Suprapubic skin (tissue), 4 donors: ENCODE measurements at places on chromosomes 12 and 14. TPM values are rescaled to one million over a fixed set of nuclear protein-coding genes. Genes with fewer than 3 reads are reported as not detected.

GRCh38 chr12:120677765-120678473 is 9.0 kb upstream of the MLEC start:
- H3K27me3 ChIP-seq, result no peaks in the 10 kb centered on the region
- H3K36me3 ChIP-seq, result no peaks in the 10 kb centered on the region
- peak overlapping the region; percentile 40 for H3K27ac ChIP-seq
- peaks cover 10% of the 10 kb centered on the region for H3K4me1 ChIP-seq

- H3K4me1 ChIP-seq, result no peaks in the 10 kb centered on the region
- no peak for DNase-seq
- no peak overlapping the region for H3K27ac ChIP-seq
Observed at GRCh38 chr12:117933545-117933944, 35.2 kb downstream of the KSR2 start.

GRCh38 chr12:19988948-19989347 is 379.4 kb upstream of the PDE3A start:
- no peak overlapping the region for H3K27ac ChIP-seq
- DNase-seq, result no peak
- H3K36me3 ChIP-seq, result no peaks in the 10 kb centered on the region
- no peaks in the 10 kb centered on the region for H3K4me1 ChIP-seq
- H3K27me3 ChIP-seq, result no peaks in the 10 kb centered on the region
- no peak overlapping the region for H3K4me3 ChIP-seq

DNA sequence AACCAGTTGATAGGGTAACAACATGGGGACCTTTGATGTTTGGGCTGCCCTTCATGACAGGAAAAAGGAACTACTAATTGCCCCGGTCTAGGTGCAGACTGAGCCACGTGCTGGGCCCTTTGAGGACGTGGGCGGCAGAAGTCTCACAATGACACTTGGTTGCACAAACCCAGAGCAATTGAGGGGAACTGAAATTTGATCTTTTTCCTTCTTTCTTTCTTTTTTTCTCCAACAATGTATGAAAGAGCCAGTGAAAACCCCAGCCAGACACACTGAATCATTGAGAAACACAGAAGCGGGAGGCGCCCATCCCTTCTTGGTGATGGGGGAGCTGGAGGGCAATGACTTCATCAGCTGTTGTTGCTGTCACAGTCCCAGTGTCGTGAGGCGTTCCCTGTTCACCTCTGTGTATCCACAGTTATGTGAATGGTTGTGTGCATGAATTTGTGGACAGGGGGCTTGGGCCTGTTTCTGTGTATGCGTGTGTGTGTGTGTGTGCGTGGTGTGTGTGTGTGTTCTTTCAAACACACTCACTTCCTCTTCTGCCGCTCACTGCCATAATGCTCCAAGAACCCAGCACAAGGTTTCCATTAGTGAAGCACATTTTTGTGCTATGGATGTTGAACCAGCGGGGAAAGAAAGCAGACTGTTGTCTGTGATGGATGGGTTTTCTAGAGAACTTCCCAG is 137.5 kb upstream of the CCND2 start:
- H3K4me3 ChIP-seq, result no peak overlapping the region
- H3K36me3 ChIP-seq, result no peaks in the 10 kb centered on the region
- H3K4me1 ChIP-seq, result no peaks in the 10 kb centered on the region
- DNase-seq, result peak; percentile 67

DNA sequence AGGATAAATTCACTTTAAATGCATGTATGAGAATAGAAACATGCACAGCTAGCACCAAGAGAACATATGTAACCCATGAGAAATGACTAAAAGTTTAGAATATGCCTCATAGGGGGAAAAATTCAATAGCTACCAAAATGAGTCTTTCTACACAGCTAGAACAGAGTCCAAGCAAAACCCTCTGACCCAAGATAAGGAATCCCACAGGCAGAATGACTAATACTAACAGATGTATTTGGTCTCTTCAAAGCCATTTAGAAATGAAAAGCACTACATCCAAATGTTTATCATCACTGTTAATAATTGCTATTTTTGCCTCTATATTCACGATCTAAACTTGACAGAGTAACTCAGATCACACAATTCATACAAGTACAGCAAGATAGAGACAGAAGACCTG is 44.0 kb downstream of the KICS2 start:
- no peak overlapping the region for H3K27ac ChIP-seq
- H3K4me3 ChIP-seq, result no peak overlapping the region
- H3K4me1 ChIP-seq, result peaks cover 18% of the 10 kb centered on the region
- no peaks in the 10 kb centered on the region for H3K36me3 ChIP-seq

DNA sequence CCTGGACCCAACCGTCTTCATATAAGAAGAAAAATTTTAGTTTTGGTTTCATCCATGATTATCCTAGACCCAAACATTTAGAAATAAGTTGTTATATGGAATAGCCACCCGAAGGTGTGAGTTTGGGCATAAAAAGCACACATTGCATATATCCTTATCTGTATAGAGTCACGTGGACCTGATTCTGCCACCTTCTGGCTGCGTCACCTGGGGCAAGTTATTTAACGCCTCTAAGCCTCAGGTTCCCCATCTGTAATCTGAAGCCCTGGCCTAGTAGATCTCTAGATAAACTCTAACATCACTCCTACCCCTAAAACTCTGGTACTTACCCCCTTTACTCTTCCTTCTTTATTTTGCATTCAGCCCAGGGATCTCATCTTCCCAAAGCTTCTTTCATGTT is 14.3 kb upstream of the KRT5 start:
- H3K36me3 ChIP-seq, result no peaks in the 10 kb centered on the region
- H3K4me3 ChIP-seq, result no peak overlapping the region
- H3K4me1 ChIP-seq, result peaks cover 7% of the 10 kb centered on the region
- no peak overlapping the region for H3K27ac ChIP-seq
- DNase-seq, result no peak

DNA sequence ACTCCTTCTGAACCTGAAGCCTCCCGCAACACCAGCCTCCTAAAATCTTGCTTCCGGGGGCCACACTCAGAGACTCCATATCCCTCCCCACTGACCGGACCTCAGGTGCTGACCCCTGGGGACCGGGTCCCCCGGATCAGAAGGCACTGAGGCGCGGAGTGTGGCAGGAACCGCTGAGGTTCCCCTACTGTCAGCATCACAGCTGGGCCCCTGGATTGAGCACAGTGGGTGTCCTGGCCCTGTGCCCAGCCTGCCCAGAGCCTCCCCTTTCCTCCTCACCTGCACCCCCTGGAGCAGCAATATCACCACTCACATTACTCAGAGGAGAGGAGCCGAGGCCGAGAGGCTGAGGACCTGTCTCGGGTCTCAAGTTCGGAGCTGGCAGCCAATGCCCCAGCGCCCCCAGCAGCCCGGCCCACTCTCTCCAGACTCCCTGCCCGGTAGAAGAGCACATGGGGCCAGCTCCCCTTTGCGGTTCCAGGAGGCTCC is 101.2 kb upstream of the EIF5 start:
- no peak for DNase-seq
- no peak overlapping the region for H3K4me3 ChIP-seq
- H3K27me3 ChIP-seq, result no peaks in the 10 kb centered on the region
- H3K27ac ChIP-seq, result no peak overlapping the region

GRCh38 chr12:113201187-113202177 is 16.0 kb downstream of the RITA1 start:
- no peak overlapping the region for H3K4me3 ChIP-seq
- H3K27ac ChIP-seq, result no peak overlapping the region
- no peaks in the 10 kb centered on the region for H3K36me3 ChIP-seq
- no peaks in the 10 kb centered on the region for H3K27me3 ChIP-seq

- H3K36me3 ChIP-seq, result no peaks in the 10 kb centered on the region
- H3K4me1 ChIP-seq, result no peaks in the 10 kb centered on the region
- no peak for DNase-seq
- H3K4me3 ChIP-seq, result no peak overlapping the region
- no peaks in the 10 kb centered on the region for H3K27me3 ChIP-seq
Observed at GRCh38 chr14:55789406-55789805, 209.4 kb downstream of the KTN1 start.

DNA sequence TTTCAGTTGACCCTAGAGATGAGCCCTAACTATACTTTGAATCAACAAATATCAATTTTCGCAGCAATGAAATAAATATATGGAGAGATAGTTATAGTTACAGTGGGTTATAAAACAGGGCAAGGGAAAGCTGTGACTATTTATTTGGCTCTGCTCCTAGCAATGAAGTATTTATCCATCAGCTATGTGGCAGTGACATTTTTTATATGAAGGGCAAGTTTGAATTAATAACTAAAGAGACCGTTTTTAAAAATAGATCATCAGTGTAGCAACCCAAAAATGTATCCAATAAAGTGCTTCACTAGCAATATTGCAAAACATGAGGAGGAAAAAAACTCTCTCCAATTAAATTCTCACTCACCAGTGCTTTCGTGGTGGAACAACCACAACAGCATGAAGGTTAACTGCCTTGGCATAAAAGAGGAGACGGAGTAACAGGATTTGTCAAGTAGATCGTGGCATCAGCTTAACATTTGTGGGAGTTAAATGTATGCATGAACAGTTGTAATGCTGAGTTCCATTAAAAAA is 58.1 kb upstream of the NUDT4 start:
- H3K4me1 ChIP-seq, result peaks cover 6% of the 10 kb centered on the region
- DNase-seq, result no peak
- no peak overlapping the region for H3K27ac ChIP-seq
- no peaks in the 10 kb centered on the region for H3K27me3 ChIP-seq

GRCh38 chr14:35883677-35884293 is 57.6 kb downstream of the BRMS1L start:
- no peaks in the 10 kb centered on the region for H3K36me3 ChIP-seq
- no peak overlapping the region for H3K4me3 ChIP-seq
- DNase-seq, result no peak
- H3K4me1 ChIP-seq, result peaks cover 6% of the 10 kb centered on the region
- no peaks in the 10 kb centered on the region for H3K27me3 ChIP-seq

GRCh38 chr14:59677771-59678231 is 101.2 kb upstream of the CCDC175 start:
- no peaks in the 10 kb centered on the region for H3K27me3 ChIP-seq
- no peaks in the 10 kb centered on the region for H3K4me1 ChIP-seq
- H3K36me3 ChIP-seq, result no peaks in the 10 kb centered on the region
- no peak overlapping the region for H3K27ac ChIP-seq
- DNase-seq, result no peak

DNA sequence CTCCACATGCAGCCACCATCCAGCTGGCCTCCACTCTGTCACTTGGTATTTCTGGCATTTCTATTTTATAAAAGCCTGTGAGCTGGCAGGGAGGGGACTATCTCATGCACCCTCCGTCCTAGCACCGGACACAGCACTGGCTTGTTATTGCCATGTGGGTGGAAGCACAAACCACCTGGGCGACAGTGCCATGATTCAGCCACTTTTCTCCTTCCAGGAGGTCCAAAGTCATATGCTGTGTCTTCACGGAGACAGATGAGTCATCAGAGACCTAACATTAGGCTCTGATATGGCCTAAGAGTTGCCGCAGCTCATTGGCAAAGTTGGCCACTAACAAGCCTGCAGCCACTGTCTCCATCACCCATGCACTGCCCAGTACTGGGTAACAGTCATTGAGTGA is 1123.0 kb downstream of the VRK1 start:
- no peak for DNase-seq
- H3K4me3 ChIP-seq, result no peak overlapping the region
- H3K27ac ChIP-seq, result no peak overlapping the region

DNA sequence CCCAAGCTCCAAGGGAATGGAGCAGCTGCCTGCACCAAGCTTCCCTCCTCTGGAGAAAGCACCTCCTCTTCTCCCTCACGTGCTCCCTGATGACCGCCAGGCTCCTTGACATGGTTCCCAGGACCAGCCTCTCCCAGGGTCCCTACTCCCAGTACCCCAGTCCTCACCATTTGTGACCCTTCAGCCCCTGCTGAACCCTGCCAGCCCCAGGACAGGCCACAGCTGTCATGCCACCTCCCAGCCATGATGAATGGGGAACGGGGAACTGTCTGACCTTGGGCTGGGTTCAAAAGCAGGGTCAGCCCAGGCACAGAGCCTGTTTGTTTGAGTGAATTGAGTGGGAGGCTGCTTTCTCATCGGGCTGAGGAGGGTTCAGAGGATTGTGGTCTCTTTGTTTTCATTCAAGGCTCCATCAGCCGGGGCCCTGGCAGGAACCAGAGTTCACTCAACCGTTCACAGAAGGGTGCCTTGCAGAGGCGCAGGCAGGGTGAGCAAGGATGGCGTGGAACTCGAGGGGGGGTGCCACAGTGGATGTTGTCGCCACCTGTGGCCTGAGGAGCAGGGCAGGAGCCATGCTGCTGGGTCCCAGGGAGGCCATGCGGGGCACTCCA is 344.5 kb upstream of the SFSWAP start:
- no peaks in the 10 kb centered on the region for H3K4me1 ChIP-seq
- H3K27me3 ChIP-seq, result peaks cover 19% of the 10 kb centered on the region
- no peak overlapping the region for H3K4me3 ChIP-seq

DNA sequence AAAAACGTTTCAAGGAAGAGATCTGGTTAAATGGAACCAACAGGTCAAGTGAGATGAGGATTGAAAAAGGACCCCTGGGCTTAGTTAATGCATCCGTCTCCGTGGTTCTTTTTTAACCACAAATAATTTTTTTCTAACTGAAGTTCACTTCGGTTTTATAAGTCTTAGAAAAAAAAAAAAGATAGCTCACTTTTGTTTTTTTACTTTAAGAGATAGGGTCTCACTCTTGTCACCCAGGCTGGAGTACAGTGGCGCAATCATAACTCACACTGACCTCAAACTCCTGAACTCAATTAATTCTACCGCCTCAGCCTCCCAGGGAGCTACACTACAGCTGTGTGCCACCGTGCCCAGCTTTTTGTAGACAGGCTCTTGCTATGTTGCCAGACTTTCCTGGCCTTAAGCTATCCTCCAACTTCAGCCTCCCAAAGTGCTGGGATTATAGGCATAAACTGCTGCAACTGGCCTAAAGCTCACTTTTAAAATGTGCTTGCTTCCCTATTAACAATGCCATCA is 11.8 kb downstream of the HNRNPC start:
- no peaks in the 10 kb centered on the region for H3K27me3 ChIP-seq
- no peak overlapping the region for H3K27ac ChIP-seq
- H3K4me3 ChIP-seq, result no peak overlapping the region

GRCh38 chr14:80200093-80200492 is 11.2 kb downstream of the DIO2 start:
- H3K4me3 ChIP-seq, result no peak overlapping the region
- no peaks in the 10 kb centered on the region for H3K27me3 ChIP-seq
- H3K36me3 ChIP-seq, result no peaks in the 10 kb centered on the region
- no peaks in the 10 kb centered on the region for H3K4me1 ChIP-seq

DNA sequence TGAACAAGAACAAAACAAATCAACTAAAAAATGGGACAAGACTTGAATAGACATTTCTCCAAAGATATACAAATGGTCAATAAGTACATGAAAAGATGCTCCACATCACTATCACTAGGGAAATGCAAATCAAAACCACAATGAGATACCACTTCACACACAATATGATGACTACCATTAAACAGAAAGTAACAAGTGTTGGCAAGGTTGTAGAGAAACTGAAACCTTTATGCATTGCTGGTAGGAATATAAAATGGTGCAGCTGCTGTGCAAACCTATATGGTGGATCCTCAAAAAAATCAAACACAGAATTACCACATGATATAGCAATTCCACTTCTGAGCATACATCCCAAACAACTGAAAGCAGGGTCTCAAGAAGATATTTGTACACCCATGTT is 5.2 kb downstream of the SMAGP start:
- no peaks in the 10 kb centered on the region for H3K36me3 ChIP-seq
- H3K27ac ChIP-seq, result no peak overlapping the region
- no peaks in the 10 kb centered on the region for H3K27me3 ChIP-seq
- DNase-seq, result no peak

GRCh38 chr12:12613344-12613743 is 1.7 kb downstream of the CREBL2 start:
- H3K4me1 ChIP-seq, result peaks cover 40% of the 10 kb centered on the region
- H3K36me3 ChIP-seq, result no peaks in the 10 kb centered on the region
- peak overlapping the region; percentile 64 for H3K4me3 ChIP-seq
- no peaks in the 10 kb centered on the region for H3K27me3 ChIP-seq
- H3K27ac ChIP-seq, result peak overlapping the region; percentile 90

AKAP6 gene
- total RNA-seq, result 4.2 TPM

IFNG-AS1 gene
- total RNA-seq, result not detected

TM7SF3 gene
- 139 TPM for total RNA-seq

TBX3 gene
- total RNA-seq, result 31.5 TPM

C12orf56 gene
- 2.0 TPM for total RNA-seq

LRRC43 gene
- total RNA-seq, result not detected

COCH gene
- total RNA-seq, result 7.9 TPM

NINJ2 gene
- 20.9 TPM for total RNA-seq
